Vagina (tissue), 2 donors: ENCODE measurements at places on chromosomes 3 and 15.

DNA sequence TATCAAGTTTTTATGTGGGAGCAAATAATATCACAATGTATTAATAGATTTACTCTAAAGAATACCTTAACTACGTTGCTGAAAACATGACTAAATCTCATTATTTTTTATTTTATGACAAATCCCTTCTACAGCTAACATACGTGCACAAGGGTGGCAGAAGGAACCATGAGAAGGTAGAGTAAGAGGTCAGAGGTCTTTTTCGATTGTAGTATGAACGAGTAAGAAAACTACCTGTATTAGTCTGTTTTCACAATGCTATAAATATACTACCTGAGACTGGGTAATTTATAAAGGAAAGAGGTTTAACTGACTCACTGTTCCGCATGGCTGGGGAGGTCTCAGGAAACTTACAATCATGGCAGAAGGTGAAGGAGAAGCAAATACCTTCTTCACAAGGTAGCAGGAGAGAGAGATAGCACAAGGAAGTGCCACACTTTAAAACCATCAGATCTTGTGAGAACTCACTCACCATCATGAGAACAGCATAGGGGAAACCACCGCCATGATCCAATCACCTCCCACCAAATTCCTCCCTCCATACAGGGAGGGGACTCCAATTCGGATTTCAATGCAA is 95.3 kb downstream of the SUCLG2 start:
- DNase-seq, result no peak

GRCh38 chr3:190692256-190692655 is 170.2 kb downstream of the GMNC start:
- no peak for DNase-seq

DNA sequence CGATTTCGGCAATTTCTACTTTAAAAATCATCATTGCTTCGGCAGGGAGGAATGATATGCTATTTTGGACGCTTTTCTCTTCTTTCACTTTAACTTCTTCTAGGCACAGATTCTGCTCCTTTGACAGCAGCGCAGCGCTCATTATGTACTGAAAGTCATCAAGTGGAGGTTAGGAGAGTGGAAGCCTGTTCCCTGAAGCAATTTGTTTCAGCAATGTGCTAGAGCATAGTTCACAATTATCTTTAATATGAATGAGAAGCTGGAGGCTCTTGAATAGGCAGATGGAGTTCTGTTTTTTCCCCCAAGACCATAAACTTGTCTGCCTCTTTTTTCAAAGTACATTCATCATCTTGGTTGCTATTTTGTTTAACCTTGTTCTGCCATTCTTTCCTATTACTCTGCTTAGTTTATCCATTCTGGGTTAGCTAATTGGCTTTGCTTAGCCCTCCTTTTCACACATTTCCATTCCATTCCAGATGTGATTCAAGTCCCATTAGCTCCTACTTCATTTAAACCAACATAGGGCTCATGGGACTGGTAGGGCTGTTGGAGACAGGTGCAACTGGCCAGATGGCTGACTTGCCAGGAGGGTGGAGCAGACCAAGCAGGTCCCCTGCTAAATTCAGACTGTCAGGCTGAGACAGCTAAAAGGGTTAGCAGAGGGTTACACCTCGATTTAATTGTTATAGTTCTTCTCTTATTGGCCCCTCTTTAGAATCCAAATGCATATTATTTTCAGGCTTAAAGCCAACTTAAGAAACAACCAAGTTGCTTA is 534.7 kb upstream of the CBLB start:
- DNase-seq, result no peak

- no peak for DNase-seq
Observed at GRCh38 chr3:131705558-131706051, 202.8 kb upstream of the MRPL3 start.

GRCh38 chr15:31867536-31868442 is 162.5 kb upstream of the CHRNA7 start:
- no peak for DNase-seq

GRCh38 chr3:174215456-174215855 is 643.7 kb upstream of the NAALADL2 start:
- DNase-seq, result no peak

DNA sequence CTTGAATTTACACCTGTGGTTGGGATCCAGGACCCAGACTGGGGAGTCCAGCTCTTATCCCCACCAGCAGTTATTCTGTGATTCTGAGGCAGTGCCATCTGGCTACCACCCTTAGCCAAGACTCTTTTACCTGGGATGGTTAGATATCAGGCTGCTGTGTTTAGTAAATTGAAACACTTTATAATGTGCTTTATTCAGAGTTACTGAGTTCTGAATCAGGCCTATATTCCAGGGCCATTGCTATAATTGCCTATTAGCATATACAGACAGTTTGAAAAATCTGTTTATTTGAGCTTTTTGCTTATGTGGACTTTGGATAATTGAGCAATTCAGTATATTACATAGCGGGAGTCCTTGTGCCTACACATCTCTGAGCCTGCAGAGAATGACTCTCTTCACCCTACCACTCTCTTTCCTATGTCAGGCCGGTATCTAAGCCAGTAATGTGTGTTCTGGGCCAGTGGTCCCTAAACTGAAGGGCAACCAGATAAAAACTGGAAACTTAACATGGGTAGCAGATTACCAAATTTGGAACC is 45.4 kb upstream of the TRAK1 start:
- DNase-seq, result no peak

DNA sequence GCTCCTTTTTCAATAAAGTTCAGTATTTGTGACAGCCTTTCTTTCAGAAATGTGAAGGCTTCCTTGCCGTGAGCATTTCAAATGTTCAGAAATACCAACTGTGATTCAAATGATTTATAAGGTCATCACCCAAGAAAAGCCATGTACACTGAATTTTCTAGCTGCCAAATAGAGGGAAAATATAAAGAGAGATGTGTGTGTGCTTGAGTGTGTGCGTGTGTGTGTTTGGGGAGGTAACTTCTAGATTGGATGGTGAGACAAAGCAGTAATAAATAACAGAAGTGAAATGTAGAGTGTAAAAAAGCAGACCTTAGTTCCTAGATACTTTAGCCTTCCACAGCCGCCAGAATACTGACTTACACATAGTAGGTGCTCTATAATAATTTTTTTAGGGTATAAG is 577.4 kb downstream of the TBL1XR1 start:
- DNase-seq, result no peak

DNA sequence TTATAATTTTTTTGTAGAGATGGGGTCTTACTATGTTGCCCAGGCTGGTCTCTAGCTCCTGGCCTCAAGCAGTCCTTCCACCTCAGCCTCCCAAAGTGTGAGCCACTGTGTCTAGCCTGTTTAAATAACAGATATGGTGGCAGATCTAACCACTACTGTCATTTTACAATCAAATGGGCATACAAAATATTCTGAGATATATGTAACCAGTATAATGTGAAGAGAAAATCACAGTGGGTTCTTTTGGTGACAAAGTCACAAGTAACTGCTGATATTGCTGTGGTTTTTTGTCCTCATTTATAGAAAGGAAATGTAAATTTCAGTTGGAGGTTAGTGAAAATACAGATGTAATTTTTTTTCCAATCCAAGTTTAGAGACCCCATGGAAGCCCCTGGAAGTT is 58.6 kb upstream of the ARHGEF3 start:
- no peak for DNase-seq

- DNase-seq, result no peak
Observed at GRCh38 chr3:18446149-18446825, 21.1 kb upstream of the SATB1 start.

- DNase-seq, result no peak
Observed at GRCh38 chr15:82995938-82996337, 9.9 kb downstream of the RAMAC start.

GRCh38 chr3:42508562-42508961 is 6.1 kb downstream of the VIPR1 start:
- no peak for DNase-seq

- DNase-seq, result no peak
Observed at GRCh38 chr3:127637971-127638370, 9.0 kb downstream of the PODXL2 start.

DNA sequence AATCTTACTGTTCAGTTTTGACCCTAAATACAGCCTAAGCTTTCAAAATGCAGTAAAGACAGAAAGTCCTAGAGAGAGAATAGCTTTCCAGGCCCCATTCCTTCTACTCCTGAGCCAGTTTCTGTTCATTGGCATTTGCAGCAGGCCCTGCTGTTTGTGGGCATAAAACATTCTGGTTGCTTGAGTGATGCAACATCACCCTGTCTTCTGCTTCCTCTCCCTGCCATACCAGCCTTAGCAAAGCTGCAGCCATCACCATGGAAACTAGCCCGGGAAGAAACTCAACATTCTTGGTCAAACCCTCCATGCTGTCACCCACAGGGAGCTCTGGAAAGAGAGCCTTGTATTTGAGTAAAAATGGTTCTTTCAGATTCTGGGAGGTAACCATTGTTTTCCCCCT is 325.7 kb downstream of the MAGI1 start:
- DNase-seq, result no peak

DNA sequence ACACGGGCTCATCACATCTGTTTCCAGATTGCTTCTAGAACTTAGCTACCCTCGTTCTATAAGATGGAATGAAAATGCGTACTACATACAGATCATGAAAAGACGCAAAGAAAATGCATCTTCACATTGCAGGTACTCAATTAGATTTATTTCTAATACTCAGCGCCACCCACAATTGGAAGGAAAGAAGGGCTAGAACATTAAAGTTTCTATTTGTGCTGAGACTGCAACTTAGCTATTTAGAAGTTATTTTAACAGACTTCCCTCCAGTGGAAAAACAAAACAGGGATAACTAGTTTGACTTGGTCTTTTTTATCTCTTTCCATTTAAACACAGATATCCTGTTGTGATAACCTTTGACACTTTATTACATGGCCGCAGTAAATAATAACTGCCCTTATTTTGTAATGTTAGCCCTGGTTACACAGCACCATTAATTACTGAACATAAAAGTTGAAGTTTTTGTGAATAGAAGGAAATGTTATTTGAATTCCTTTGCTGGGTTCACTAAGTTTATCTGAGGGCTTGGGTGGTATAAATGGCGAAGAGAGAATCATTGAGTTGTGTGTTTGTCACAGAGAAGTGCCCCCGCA is 86.9 kb upstream of the SLC25A26 start:
- DNase-seq, result no peak

DNA sequence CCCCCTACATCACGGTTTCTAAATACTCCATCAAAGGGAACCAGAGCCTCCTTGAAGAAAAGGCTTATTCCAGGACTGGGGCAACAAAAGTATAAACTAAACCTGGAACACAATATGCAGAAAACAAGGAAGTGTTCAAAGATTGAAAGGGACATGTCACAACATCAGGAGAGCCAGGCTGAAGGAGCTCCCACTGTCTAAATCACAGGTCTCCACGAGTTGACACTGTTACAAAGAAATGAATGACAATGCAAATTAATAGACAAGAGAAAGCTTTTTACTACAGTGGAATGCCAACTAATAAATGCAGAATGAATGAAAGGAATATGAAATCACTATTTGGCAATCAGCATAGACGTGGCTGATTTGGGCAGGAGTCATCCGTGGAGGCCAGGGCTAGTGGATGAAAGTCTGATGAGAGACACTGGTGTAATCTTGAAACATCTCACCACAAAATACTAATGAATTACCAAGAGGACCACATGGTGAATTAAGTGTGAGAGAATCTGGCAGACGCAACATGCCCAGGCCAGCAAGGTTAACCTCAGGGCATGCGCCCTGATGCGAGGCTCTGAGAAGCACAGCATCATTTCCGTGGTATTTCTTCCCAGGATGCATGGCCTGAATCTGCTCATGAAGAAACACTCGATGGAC is 123.8 kb upstream of the TJP1 start:
- DNase-seq, result no peak

GRCh38 chr15:36790891-36791290 is 211.5 kb downstream of the CDIN1 start:
- DNase-seq, result no peak

DNA sequence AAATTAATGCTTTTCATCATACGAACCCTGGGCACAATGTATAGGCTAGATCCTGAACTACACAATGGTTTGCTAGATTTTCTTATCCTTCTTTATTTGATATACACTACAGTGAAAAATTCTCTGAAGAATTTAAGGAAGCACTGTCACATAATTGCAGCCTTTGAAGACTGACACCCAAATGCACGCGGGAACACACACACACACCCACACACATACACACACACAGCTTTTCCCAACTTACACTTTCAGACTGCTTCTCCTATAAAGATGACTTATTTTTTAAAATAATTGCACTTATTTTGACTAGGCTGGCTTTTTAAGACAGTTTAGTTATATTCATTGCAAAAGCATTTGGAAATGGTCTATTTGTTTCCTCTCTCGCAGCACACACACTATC is 70.0 kb upstream of the LRRN1 start:
- DNase-seq, result no peak

- no peak for DNase-seq
Observed at GRCh38 chr3:113212150-113212843, 940 bp downstream of the BOC start.

DNA sequence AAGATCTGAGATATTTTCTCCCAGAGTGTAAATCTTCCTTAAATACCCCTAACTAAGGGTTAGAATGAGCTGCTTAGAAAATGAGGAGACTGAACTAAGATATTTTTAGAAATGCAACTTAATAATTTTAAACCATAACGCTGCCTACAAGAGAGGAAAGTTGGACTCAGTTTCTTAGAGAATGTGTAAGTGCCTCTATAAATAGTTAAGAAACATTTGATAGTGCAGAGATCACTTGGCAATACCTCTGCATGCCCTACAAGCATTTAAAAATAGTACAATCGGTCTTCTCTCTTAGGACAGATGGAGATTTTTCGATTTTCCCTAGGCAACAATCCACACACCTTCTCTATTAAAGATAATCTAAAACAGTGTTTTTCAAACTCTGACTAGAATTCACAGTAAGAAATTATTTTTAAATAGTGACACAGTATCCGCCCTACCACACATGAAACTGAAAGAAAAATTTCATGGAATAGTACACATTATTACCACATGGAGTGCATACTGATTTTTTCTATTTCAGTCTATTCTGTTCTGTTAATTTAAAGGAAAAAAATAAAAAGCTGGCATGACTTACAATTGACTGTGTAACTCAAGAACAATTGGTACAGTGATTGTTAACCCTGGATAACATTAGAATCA is 83.2 kb downstream of the GADL1 start:
- no peak for DNase-seq

- DNase-seq, result no peak
Observed at GRCh38 chr3:114319453-114319852, 25.6 kb downstream of the TIGIT start.
